CD4-positive, alpha-beta T cell treated with Interleukin-17A for 4 hours (primary cell): ENCODE measurements at places on chromosomes 2 and 18.

DNA sequence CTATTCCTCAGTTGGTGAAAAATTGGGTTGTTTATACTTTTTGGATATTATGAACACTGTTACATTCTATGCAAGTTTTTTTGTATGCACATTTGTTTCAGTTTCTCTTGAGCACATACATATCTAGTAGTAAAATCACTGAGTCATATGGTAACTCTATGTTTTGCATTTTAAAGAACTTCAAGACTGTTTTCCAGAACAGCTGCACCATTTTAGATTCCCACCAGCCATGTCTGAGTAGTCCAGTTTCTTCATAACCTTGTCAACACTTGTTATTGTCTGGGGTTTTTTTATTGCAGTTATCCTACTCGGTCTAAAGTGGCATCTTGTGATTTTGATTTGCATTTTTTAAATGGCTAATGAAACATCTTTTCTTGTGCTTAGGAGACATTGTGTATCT lies 100.3 kb upstream of the OTOS start:
- no peak for DNase-seq

DNA sequence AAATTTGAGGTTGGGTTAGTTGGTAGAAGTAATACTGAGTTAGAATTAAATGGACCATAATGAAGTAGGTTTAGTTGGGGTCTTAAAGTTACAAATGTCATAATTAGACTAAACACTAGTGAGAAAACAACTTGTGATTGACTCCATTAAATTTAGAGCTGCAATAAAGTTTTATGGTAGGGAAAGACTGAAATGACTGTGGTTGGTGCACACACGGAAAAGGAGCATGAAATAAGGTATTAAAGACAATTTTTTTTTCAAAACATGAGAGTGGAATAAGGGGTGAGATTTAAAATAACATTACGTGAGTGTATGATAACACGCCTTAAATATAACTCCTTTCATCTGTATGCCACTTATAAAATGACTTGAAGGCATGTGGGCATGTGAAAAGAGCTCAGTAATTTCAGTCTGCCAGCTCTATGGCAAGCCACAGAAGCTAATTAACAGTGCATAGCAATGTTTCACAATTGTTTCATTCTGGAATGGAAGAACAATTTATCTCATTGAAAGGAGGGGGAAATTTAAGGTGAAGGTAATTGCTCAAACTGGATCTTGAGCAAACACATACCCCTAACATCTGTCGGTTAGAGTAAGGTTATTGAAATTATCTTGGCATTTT lies 1.4 kb downstream of the FRZB start:
- DNase-seq: no peak

- no peak for DNase-seq
Measured at GRCh38 chr2:193894081-193894480, 1699.3 kb upstream of the TMEFF2 start.

GRCh38 chr2:1601471-1602277 lies 142.6 kb downstream of the PXDN start:
- DNase-seq: no peak

GRCh38 chr2:120635146-120635545 lies 100.5 kb upstream of the GLI2 start:
- DNase-seq: no peak

DNA sequence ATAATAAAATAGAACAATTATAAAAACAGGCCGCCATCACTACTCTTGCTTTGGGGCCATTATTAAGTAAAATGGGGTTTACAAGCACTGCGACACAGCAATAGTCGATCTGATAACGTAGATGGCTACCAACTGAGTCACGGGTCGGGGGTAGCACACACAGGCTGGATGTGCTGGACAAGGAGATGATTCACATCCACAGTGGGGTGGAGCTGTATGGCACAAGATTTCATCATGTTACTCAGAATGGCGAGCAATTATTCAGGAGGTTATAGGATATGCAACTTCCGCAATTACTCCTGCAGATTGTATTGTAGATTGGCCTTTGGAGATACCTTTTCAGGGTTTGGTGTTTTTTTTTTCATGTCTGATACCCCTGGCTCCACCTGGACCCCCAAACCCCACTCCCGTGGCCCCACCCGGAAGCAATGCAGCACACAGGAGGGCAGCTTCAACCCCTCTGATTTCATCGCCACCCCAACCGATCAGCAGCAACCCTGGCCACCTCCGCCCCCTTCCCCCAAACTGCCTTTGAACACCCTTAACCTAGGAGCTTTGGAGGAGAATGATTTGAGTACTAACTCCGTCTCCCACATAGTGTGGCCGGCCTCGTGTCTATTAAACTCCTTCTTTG lies 21.4 kb upstream of the MLPH start:
- DNase-seq: no peak

GRCh38 chr18:69992776-69993175 lies 45.1 kb upstream of the CD226 start:
- no peak for DNase-seq

GRCh38 chr2:105787376-105788318 lies 42.9 kb downstream of the NCK2 start:
- peak; percentile 81 for DNase-seq

DNA sequence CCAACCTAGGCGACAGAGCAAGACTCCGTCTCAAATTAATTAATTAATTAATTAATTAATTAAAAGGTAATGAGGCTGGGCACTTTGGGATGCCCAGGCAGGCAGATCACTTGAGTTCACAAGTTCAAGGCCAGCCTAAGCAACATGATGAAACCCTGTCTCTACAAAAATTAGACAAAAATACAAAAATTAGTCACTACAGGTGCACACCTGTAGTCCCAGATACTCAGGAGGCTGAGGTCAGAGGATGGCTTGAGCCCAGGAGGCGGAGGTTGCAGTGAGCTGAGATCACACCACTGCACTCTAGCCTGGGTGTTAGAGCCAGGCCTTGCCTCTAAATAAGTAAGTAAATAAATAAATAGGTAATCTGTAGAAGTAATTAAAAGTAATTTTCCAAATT lies 6.8 kb downstream of the SF3B1 start:
- DNase-seq: no peak
